Fibroblast of skin of abdomen (primary cell): ENCODE measurements at places on chromosomes 2 and 18.

DNA sequence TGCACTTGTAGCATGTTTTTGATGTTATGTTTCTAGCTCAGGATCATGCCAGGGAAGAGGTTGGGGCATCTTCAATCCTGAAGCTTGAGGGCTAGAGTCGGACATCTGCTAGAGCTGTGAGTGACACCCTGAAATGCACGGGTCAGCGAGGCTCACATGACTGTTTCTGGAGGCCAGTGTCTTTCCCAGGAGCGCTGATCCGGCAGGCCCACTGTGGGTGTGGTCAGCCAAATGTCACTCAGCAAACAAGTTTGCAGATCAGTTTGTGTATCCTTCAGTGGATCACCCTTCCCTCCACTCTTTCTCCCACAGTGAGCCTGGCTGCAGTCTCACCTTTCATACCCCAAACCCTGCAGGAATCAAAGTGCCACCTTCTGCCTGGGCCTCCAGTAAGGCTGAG lies 23.0 kb upstream of the ARHGEF4 start:
- DNase-seq = no peak

DNA sequence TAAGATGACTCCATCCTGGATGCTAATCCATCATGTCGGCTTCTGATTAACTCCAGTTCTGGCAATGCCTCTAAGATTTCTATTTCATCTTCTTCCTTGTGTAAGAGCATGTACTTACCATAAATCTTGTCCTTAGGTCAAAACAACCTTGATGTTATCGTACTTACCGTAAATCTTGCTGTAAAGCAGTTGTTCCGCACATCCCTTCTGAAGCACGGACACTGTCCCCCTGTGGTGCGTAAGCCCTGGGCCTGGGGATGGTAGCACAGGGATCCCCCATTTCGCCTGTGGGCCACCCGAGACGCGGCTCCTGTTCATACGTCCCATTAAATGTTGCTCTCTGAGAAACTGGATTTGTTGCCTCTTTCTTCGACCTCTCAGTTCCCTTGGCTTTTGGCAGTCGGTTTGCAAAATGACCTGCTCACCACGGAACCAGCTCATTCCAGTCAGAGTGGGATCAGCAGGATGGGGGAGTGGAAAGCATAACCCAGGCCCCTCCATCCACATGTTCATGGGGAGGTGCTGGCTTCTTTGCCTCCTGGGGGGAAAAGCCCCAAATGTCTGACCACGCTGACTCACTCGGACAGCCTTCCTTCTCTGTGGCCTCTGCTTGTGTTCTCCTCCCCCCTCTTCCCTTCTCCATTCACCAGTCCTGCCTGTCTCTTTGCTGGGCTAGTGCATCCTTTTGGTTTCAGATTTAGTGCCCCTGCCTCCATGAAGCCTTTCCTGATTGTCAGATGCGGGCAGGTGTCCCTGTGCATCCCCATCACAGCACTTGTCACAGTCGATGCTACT lies 49.9 kb downstream of the RAB31 start:
- peak; percentile 90 for DNase-seq

- DNase-seq = peak; percentile 4
These were observed 331.5 kb downstream of the HRH4 start for GRCh38 chr18:24791751-24792545.

- DNase-seq = no peak
These were observed 37.0 kb upstream of the TAF1B start for GRCh38 chr2:9806298-9806610.

DNA sequence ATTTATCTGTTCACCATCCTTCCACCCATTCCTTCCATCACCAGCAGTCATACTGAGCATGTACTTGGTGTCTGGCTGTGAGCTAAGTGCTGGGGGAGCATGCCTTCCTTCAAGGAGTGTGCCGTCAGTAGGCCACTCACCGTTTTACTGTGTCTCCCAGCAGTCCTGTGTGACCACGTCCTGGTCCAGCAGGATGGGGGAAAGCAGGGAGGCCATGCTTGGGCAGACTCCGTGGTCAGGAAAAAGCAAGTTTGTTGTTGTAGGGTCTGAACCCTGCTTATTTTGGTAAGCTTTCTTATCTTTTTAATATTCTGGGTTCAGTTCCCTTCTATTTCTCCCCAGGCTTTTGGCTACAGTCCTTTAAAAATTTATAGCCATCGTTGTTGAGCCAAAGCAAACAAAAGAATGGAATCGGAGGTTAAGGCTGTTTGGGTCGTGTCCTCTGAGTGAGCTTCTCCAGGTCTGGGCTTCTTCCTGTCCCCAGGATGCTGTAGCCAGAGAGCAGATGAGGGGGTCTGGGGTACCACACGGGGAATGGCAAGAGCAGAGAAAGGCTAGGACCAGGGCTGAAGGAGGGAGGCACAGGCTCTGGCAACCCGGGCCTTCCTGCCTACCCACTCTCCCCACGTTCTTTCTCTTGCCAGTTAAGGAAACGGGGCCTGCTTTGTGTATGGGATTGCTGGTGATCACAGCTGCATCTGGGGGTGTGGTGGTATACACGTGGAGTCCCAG lies 13.5 kb downstream of the SLC30A3 start:
- DNase-seq = no peak

DNA sequence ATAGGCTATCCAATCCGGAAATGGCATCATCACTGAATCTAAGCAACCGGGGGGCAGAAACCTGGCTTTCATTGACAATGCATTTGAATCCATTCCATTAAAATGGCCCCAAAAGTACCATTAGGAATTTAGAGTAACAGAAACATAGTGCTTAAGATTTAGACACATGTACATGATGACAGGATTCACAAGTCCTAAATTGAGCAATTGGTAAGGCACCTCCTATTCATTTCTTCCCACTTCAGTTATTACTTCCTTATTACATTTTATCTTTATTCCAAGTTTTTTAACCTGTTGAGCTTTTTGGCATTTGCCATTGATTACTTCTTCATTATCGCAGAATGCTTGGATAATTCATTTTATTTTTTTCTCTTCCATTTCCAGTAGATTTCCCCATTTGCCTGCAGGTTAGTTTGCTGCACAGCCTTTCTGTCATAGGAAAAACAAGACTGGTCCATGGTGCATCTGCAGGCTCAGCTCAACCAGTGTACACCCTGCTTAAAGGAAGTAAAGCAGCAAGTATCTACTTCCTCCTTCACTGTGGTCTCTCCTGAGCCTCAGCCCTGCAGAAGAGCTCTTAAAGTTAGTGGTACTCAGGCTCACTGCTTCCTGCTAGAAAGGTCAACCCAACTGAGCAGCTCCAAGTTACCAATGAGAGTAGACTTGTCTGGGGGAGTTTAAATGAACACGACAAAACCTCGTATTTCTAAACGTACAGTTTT lies 89.2 kb downstream of the DOCK10 start:
- DNase-seq = no peak

DNA sequence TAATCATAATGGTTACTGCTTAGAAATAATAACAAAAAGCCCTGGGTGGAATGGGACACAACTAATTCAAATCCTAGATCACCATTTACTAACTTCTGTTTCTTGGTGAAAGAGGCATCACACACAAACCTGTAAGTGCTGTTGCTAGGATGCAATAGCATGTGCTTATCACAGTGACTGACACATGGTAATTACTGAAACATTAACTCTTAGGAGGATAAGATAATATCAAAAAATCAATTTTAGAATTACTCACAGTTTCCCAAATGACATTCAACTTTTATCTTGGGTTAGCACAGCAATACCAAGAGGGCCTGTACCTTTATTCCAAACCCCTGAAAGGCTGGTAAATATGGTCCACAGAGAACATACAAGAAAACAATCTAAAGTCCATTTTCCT lies 69.1 kb downstream of the MBOAT2 start:
- no peak for DNase-seq

- peak; percentile 36 for DNase-seq
These were observed 98.2 kb upstream of the B3GNT7 start for GRCh38 chr2:231297108-231297908.

GRCh38 chr2:38260972-38261371 lies 116.1 kb downstream of the ATL2 start:
- no peak for DNase-seq

GRCh38 chr2:39549000-39549399 lies 111.9 kb upstream of the MAP4K3 start:
- no peak for DNase-seq

- DNase-seq = no peak
These were observed 22.0 kb upstream of the PNPT1 start for GRCh38 chr2:55715626-55716025.

DNA sequence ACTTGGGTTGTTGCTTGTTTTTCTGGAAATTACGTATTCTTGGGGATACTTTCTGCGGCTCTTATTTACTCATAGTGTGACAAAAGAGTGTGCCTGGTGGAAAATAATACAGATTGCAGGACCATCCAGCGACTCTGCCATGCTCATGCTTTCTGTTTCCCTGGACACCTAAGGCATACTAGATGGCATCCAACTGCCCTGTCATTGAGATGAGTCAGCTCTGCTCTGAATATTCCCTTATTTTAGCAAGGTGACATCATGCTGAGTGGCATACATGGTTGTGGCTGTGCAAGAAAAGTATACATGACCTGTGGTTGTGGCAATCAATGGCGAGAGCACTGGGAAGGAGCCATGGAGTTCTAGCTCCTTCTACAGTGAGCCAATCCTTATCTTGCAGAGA lies 471.0 kb downstream of the TMEM182 start:
- DNase-seq = no peak
